ENCODE measurements at places on chromosomes 4 and X.

DNA sequence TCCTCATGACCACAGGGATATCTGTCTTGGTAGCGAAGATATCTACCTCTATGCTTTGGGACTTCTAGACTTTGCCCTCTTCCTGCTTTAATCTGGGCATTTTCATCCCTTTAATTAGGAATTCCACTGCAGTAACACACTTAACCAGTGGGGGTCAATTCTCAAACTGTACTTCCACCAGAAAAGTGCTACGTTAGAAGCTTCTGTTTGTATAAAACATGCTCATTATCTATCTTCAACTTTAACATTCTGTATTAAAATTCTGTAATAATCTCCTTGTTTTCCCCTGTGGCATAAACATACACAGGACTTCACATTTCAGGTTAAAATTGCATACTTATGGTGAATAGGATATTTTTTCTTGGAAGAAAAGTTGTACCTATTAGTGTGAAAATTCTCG, 105.6 kb downstream of the AMMECR1 start:
- DNase-seq: no peak

DNA sequence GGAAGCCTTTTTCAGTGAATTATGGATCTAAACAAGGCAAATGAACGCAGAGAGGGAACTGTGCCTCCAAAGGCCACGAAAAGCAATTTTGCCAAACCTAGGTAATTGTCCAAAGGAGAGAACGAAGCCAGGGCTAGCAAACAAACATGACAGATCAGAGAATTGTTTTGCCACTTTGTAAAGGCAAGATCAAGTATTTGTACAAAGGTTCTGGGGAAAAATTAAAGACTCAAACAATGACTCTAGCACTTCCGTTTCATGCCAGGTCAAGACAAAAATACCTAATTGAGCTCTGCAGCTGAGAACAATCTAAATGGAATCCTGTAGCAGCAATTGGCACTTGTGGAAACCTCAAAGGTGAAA, 8.5 kb downstream of the RBM47 start:
- DNase-seq: no peak

GRCh38 chr4:177508662-177509061, 66.4 kb upstream of the AGA start:
- DNase-seq: no peak

- no peak for DNase-seq
Observed at GRCh38 chrX:6049132-6049531, 179.5 kb downstream of the NLGN4X start.

- DNase-seq: no peak
Observed at GRCh38 chr4:53221832-53222480, 143.9 kb downstream of the SCFD2 start.

GRCh38 chr4:10648479-10648878, 36.1 kb downstream of the CLNK start:
- no peak for DNase-seq

GRCh38 chr4:7803992-7804755, 135.5 kb downstream of the AFAP1 start:
- DNase-seq: peak; percentile 54

DNA sequence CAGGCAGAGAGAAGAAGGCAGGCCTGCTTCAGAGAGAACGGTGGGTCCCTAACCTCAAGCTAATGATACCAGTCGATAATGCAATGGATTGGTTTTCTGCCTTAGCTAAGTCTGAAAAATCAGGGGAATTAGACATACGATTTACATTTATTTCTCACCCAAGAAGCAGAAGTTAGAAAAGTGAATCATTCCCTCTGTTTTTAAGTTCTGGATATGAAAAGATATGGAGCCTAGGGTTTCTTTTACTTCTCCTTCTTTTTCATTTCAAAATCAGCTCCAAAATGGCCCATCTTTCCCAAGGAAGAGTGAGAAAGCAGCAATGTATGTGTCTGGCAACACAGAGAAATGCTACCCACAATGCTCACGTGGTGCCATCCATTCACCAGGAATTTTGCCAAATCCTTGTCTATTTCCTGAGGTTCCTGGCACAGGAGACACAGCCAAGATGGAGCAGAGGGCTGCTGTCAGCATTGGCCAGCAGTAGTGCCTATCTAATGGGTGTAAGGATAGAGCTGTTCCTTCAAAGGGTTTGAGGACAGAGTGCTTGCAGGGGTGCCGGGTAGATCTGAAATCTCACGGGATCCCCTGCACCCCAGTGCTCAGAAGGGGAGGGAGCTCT, 231.5 kb downstream of the MAML3 start:
- no peak for DNase-seq

GRCh38 chrX:68438575-68438974, 5.3 kb upstream of the OPHN1 start:
- no peak for DNase-seq

GRCh38 chr4:3021627-3022026, 52.7 kb downstream of the HTT-AS start:
- DNase-seq: no peak

DNA sequence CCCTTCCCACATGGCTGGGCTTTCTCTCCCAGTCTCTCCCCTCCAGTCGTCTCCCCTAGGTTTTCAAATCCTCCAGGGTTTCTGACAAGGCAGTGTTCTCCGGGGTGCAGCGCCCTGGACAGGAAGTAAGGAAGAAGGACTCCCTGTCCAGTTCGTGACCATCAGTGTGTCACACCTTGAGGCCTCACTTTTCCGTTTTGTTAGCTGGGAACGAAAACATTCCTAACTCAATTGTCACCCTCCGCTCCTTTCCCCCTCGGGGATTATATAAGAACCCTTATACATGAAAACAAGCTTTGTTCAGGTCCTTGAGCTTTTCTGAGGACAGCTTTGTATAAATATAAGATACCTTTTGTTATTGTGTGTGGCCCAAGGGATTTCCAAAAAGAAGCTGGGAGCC, 92.1 kb downstream of the KDR start:
- DNase-seq: no peak

GRCh38 chr4:76607266-76607799, 172.3 kb downstream of the SHROOM3 start:
- no peak for DNase-seq

- no peak for DNase-seq
Observed at GRCh38 chr4:172898715-172899114, 269.9 kb upstream of the GALNT7 start.

GRCh38 chr4:112896609-112897190, 152.8 kb upstream of the ANK2 start:
- no peak for DNase-seq

DNA sequence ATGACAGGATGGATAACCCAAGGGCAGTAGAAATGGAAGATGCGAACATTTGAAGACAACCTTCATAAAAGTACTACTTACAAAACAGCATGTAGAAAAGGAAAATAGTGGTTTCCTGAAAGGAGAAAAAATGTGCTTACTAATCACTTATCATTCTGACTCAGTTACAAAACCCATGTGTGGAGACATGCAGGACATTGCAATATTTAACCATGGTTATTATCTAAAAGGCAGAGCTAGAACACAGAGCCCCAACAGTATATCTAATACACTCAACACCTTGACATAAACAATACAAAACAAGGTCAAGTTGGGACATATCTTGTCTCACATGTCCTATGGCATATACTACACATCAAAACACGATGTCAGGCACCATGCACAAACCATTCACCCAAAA, 55.9 kb downstream of the EIF4E start:
- DNase-seq: no peak

DNA sequence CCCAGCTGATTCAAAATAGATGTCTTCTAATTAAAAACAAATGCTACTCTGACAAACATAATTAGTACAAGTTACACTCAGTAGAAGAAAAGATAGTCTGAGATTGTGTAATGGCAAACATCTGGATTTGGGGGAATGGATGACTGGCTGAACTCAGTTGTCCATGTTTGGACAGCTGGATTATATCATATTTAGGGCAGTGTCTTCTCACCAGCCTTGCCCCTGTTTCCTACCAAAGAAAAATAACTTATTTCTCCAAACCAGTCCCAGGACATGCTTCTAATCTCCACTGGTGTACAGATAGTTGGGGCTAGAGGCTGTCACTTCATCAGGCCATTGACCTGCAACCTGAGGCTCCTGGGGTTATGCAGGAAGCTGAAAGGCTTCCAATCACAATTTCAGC, 237.3 kb downstream of the USP46 start:
- DNase-seq: no peak

DNA sequence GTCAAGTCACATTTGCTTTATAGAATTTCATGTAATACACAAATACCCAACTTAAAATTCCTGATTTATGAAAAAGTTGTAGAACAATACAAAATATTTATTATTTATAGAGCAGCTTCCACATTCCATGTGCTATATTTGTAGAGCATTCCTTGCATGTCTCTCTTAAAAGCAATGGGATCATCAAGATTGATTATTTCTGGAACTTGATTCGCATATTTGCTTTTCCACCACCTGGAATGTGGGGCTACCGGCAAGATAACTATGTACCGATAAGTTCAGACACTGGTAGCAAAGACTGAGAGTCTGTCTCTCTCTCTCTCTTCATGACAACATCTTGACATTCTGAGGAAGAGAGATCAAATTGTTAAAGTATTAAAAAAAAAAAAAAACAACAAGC, 59.3 kb downstream of the MAPK10 start:
- no peak for DNase-seq

DNA sequence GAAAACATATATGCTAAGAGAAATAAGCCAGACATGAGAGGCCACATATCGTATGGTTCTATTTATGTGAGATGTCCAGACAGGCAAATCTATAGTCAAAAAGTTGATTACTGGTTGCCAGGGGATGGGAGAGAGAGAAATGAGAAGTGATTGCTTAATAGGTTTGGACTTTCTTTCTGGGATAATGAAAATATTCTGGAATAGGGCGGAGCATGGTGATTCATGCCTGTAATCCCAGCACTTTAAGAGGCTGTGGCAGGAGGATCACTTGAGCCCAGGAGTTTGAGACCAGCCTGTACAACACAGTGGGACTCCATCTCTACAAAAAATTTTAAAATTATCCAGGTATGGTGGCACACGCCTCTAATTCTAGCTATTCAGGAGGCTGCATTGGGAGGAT, 22.4 kb downstream of the RBM47 start:
- no peak for DNase-seq

- DNase-seq: no peak
Observed at GRCh38 chrX:103063191-103063845, 653 bp downstream of the BEX1 start.

DNA sequence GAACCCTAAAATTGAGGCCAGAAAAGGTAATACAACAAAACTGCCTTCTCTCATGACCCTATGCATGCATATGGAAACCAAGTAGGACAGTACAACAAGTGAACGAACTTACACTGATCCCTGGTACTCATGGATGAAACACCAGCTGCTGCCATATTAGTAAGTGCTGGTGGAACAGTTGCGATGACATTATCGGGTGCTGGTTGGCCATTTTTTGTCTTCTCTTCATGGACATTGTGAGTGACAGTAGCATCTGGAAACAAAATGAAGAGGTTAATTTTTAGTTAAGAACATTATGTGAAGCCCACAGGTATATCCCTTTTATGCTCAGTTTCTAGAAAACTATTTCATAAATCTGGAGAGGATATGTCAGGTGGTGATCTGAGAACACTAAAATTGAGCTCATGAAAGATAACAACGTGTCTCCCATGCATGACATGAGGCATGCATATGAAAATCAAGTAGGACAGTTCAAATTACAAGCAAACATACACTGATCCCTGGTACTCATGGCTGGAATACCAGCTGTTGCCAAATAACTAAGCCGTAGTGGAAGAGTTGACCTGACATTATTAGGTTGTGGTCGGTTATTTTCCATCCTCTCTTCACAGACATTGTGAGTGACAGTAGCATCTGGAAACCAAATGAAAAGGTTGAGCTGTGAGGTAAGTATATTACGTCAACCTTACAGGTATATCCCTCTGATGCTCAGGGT, 74.2 kb upstream of the CT45A1 start:
- no peak for DNase-seq

DNA sequence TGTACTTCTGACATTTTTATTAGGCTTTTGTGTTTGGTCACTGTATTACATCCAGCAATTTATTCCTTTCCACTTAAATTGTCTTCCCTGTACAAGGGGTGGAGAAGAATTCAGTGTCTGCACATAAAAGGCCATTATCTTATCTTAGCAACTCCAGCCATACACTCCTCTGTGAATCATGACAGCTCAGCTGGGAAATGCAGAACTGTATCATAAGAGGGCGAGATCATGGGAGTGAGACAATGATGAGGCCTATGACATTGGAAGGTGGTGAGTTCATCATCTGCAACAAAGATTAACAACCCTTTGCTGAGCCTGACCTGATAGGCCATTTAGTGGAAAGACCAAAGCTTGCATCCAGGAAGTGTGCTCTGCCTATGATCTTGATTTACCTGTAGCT, 33.3 kb downstream of the SLIT2 start:
- no peak for DNase-seq

- no peak for DNase-seq
Observed at GRCh38 chr4:3642806-3643517, 110.7 kb upstream of the LRPAP1 start.

DNA sequence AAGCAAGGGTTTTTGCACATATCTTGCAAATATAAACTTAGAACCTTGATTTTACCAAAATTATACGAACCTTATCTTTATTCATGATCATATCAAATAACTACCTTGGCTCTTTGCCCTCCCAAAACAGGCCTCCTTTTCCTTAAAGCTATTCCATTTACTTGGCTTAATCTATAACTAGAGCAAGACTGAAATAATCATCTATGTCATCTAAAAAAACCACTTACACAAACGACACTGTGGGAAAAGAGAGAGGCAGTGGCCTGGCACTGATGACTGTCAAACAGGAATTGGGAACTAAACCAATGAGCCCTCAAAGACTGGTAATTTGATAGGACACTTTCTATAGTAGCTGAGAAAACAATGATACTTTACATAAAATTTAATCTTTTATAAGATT, 11.7 kb upstream of the PTPN13 start:
- DNase-seq: no peak

DNA sequence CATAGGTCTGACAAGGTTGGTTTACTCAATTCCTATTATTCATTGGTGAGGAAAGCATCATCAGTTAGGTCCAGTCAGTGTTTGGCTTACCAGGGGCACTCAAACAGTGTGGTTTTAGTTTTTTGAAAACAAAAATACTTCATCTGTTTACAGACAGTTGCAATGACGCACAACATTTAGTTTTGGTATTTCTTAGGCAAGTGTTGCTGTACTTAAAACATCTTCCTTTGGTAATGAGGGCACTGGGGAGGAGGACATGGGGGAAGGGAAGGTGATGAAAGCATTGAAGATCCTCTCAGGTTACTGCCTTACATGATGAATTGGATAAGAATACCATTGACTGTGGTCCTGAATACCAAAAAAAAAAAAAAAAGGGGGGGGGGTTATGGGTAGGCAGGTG, 93.7 kb upstream of the MAOA start:
- DNase-seq: no peak

DNA sequence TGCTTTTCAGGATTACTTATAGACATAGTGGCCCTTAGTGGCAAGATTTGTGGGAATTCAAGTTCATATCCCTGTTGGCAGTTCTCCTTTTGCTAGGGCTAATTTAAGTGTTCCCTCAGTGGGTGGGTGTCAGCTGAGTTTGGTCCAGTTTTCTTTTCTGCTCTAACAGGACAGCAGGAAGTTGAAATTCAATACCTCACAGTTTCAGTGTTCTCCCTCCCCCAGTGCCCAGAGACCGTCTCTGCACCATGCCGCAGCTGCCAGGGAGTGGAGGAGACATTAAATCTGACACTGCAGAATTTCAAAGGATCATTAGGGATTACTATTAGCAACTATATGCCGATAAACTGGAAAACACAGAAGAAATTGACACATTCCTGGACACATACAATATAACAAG, 50.7 kb downstream of the UBE2NL start:
- DNase-seq: no peak
